ENCODE measurements at places on chromosomes 7 and 10.

- no peak for DNase-seq
These were observed 70.6 kb downstream of the STEAP1B start for GRCh38 chr7:22429386-22429785.

GRCh38 chr7:47635091-47636080 is 53.5 kb upstream of the TNS3 start:
- DNase-seq = no peak

GRCh38 chr10:70254778-70255328 is 21.6 kb upstream of the PPA1 start:
- no peak for DNase-seq

DNA sequence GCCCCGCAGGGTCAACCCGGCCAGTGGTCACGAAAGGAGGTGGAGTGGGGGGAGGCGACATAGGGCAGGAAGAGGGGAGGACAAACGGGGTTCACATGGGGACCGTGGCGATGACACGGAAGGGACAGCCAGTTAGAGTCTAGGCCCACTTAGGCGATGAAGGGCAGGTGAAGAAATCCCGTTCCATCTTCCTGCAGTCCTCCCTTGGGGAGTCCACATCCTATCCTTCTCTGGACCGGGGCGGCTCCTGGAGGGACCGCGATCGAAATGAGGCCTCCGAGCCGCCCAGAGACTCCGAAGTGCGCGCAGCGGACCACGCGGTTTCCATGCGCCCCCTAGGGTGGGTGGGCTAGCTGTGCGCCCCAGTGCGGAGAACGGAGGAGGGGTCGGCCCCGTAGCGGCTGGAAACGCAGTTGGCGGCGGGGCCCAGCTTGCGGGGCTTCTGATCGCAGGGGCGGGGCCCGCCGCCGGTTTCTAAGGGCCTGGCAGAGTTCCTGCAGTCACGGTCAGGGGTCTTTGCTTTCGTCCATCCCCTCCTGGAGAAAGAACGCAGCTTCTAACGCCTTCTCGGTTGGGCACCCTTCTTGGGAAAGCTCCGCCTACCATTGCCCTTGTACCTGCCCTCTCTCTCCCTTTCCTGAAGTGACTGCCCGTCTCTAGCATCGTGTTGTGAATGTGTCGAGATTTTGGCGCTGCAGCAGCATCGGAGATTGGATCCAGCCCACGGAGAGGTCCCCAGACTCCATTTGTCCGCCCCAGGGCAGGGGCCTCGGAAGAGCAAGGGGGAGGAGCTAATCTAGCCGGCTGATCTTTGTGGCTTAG is 17.9 kb upstream of the TMEM225B start:
- peak; percentile 43 for DNase-seq

- no peak for DNase-seq
These were observed 244.7 kb downstream of the KIF20B start for GRCh38 chr10:89946106-89946505.

DNA sequence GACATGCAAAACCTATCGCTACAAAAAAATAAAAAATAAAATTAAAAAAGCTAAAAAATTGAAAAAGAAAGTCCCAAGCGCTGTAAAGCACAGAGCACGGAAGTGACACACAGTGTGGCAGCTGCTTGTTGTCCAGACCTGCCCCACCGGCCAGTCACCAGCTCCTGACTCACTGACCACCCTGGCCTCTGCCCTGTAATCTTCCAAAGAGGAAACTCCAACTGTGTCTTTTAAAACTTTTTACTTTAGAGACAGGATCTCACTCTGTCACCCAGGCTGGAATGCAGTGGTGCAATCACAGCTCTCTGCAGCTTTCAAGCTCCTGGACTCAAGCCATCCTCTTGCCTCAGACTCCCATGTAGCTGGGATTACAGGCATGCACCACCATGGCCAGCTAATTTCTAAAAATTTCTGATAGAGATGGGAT is 23.6 kb downstream of the GNA12 start:
- no peak for DNase-seq

DNA sequence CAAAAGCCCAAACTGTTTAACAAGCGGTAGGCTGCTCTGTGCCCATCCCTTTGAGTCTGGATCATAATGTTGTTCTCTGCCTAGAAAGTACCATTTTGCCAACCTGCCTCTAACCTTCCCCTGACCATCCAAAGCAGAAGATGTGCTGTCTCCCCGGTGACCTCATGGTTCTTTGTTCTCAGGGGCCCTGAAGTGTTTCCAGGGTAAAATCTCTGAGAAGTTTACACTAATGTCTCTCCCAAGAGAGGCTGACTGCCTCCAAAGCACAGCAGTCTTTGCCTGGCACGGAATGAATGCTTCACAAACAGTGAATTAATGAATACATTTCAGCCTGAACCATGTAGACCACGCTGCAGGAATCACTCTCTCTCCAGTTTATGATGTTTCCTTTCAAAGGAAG is 523.8 kb upstream of the CELF2 start:
- no peak for DNase-seq

- DNase-seq = no peak
These were observed 19.1 kb upstream of the AKR1B1 start for GRCh38 chr7:134477954-134478353.

- no peak for DNase-seq
These were observed 407.5 kb upstream of the CELF2 start for GRCh38 chr10:10610171-10610570.

DNA sequence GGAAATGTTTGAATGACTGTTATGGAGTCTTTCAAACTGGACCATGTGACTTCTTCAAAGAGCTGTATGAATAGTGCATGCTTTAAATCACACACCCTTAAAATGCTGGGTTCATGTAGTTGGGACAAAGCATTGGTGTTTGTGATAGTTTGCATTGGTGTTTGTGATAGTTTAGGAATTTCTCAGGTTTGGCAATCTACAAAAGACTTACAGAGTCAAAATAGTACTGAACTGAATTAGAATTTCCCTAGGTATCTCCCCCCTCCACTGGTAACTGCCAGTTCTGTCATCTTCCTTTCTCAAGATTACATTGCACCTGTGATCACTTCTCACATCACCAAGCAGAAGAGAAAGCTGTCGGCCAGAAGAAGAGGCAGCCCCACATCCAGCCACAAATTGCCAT is 261.1 kb downstream of the GATA3 start:
- DNase-seq = no peak

GRCh38 chr10:125592897-125593296 is 90.1 kb downstream of the TEX36 start:
- DNase-seq = no peak

DNA sequence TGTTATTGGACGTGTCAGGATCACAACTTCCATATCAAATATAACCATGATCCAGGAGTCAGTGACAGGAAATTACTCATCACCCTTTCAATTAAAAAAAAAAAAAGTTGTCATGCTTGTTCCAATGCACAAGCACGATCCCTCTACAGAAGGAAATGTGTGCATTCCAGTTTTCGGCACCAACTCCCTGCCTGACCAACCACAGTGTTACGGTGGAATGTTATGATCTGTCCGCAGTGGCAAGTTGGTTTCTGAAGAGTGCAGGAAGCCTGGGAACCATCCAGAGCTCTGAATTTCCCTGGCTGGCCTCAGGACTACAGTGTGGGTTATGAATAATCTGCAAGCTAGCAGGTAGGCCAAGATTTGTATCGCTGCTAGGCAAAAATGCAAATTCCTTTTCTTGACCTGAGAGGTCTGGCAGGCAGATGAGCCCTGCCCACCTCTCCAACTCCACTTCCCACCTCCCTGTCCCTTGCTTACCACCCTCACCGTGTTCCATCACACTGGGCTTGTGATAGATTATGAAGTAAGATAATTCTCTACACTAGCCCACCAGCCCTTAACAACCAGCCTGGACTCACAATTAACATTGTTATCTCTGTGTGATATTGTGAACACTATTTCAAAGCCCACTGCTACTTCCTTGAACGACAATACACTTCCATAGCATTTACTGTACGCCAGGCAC is 20.4 kb downstream of the FRMPD2 start:
- no peak for DNase-seq

- DNase-seq = no peak
These were observed 6.5 kb upstream of the DENND2A start for GRCh38 chr7:140646931-140647647.

- DNase-seq = no peak
These were observed 307.9 kb downstream of the PARD3 start for GRCh38 chr10:34507217-34507616.

DNA sequence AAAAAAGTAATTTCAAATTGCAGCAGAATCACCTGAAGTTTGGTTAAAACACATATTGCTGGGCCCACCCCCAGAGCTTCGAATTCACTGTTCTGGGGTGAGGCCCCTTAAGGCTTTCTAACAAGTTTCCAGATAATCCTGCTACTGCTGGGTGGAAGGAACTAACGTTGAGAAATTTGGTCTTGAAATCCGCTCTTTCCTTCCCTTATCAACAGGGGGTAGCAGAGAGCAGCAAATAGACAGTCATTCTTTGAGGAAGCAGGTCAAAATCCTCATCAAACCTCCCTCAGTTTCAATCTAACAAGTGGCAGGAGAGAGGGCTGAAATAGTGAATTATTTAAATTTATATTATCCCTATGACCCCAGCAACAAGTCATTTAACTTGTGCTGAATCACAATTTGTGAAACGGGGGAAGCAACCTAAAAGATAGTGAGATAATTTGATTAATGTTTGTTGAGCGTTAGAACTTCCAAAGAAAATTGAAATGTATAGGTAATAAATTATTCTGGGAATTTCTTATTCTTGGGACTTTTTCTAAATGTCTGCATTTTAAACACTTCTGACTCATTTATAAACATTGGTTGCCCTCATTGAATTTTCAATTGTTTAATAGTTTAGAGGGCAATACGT is 21.7 kb upstream of the MALSU1 start:
- no peak for DNase-seq

DNA sequence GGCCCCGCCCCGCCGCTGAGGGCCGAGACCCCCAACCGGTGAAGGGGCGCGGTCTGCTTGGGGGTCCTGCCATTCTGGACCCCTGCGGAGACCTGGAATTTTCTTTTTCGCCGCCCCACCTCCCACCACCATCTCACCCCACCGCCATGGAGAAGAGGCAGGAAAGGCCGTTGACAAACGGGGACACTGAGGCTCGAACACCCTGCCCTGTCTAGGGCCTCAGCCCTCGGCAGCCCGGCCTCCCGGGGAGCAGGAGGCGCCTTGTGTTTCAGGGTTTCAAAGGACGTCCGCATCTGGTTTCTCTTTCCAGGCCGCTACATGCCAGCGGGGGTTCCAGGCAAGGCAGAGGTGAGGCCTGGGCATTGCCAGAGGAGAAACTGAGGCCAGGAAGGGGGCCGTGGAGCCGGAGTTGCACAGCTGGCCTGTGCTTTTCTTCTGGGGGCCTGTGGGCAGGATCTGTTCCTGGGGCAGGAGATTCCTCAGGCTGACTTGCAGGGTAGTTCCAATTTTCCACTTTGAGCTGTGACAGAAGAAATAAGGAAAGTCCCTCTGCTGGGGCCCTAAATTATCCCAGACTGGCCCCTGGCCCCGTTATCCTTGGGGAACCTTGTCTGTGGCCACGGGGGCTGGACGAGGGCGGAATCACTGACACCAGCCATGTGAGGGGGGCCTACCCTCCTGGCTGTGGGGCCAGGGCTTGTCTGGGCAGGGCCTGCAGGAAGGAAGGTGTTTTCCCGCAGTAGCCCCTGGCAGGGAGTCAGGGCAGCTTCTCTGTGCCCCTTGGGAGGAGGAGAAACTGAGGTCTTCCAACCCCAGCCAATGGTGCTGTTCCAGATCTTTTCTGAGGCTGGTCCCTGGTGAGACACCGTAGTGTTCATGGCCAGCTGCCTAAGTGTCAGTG is 900 bp upstream of the MICALL2 start:
- DNase-seq = no peak

DNA sequence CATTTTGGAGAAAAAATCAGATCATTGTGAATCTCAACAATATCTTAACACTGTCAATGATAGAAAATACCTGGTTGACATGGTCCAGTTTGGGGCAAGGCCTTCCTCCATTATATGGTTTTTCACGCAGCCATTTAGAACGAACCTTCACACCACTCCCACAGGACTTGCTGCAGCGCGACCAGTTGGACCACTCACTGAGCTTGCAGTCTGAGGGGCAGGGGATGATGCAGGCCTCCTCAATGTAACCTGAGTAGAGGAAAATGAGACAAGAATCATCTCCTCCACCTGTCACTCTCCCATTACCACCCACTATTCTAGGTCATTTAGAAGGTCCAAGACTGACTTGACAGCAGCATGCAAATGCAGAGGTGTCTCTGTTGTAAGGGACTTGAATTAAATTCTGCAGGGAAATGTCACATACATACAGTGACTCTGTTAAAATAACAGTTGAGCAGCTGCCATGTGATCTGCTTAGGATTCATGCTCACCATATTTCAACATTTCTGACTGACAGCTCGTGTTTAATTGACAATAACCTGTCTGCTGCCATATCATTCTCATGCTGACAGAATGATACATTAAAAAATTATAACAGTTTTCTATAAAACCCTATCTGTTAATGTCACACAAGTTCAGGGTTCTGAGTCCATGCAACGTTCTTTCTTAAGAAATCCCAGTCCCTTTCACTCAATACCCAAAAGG is 403.0 kb downstream of the THSD7A start:
- DNase-seq = no peak

- no peak for DNase-seq
These were observed 3.2 kb upstream of the GATA3 start for GRCh38 chr10:8051109-8051821.

DNA sequence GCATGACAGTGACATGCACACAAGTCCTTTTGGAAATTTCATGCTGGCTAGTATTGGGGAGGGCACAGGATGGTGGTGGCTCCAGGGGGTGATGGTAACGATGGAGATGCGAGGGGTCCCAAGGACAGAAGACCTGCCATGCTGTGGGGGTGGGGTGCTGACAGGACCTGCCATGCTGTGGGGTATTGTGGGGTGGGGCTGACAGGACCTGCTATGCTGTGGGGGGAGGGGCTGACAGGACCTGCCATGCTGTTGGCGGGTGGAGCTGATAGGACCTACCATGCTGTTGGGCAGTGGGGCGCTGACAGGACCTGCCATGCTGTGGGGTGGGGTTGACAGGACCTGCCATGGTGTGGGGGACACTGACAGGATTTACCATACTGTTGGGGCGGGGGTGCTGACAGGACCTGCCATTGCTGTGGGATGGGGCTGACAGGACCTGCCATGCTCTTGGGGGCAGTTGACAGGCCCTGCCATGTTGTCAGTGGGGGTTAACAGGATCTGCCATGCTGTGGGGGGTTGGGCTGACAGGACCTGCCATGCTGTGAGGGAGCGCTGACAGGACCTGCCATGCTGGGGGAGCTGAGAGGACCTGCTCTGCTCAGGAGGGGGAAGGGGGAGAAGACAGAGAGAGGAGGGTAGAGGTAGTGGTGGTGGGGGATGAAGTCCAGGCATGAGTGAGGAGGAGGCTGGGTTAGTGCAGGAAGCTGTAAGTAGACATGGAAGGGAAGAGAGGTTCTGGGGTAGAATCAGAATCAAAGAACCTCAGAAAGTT is 36.2 kb upstream of the RET start:
- no peak for DNase-seq

DNA sequence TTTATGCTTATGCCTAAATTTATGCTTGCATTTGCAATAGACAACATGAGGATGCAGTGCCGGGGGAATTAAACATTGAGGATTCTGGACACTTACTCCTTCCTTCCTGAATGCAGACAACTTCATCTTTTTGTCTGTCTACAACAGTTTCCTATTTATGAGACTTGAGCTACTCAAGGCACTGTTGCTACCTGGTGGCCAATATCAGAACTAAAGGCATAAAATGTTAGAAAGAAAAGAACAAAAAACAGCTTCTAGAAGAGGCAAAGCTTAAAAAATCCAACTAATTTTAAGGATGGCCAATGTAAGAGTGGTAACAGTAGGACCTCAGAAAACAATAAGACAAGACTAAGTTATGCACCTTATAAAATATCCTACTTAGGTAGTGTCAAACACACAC is 144.5 kb upstream of the PTN start:
- DNase-seq = no peak

- peak; percentile 98 for DNase-seq
These were observed 685 bp downstream of the LUC7L2 start for GRCh38 chr7:139360210-139360947.
